ENCODE measurements at places on chromosomes 6 and 20.

DNA sequence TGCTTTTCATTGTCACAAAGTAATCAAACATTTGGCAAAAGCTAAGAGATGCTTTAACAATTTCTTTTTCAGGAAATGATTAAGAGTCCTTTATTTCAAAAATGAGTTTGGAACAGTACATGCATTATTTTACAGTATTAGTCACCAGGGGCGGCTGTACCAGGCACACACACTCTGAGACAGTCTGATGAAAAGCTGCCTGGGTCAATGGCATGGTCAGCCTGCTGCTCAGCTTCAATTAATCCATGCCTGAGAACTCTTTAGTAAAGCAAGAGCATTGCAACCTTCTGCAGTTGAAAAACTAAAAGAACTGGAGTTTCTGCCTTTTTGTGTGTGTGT is 105.5 kb downstream of the TULP4 start:
- no peak for DNase-seq

DNA sequence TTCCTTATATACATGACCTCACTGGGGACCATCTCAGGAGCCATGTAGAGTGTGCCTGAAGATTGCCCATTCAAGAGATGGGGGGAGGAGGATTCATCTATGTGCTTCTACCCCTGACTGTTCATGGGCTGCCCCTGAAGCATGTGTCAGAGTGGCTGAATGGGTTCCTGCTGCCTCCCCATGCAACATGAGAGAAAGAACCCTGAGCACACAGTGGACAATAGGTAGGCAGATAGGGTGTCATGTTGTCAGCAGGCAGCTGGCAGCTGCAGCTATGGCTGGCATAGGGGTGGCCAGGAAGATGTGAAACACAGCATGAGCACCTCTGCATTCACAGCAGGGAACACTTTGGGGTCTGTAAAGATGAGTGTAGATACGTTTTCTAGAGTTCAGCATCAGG is 208.4 kb upstream of the CNR1 start:
- DNase-seq, result no peak

- DNase-seq, result no peak
Measured at GRCh38 chr6:133460101-133460500, 218.9 kb downstream of the EYA4 start.

GRCh38 chr6:106114492-106114891 is 28.4 kb downstream of the PRDM1 start:
- DNase-seq, result no peak

DNA sequence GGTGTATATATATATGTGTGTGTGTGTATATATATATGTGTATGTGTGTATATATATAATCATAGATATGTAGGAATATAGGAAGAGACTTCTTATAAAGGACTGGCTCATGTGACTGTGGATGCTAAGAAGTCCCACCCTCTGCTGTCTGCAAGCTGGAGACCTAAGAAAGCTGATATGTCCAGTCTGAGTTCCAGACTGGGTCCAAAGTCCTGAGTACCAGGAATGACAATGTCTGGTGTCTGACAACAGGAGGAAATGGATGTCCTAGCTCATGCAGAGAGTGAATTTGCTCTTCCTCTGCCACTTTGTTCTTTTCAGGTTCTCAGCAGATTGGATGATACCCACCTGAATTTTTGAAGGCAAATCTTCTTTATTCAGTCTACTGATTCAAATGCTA is 7.1 kb downstream of the ALDH5A1 start:
- no peak for DNase-seq

- DNase-seq, result no peak
Measured at GRCh38 chr6:107230024-107230423, 114.7 kb upstream of the BEND3 start.

DNA sequence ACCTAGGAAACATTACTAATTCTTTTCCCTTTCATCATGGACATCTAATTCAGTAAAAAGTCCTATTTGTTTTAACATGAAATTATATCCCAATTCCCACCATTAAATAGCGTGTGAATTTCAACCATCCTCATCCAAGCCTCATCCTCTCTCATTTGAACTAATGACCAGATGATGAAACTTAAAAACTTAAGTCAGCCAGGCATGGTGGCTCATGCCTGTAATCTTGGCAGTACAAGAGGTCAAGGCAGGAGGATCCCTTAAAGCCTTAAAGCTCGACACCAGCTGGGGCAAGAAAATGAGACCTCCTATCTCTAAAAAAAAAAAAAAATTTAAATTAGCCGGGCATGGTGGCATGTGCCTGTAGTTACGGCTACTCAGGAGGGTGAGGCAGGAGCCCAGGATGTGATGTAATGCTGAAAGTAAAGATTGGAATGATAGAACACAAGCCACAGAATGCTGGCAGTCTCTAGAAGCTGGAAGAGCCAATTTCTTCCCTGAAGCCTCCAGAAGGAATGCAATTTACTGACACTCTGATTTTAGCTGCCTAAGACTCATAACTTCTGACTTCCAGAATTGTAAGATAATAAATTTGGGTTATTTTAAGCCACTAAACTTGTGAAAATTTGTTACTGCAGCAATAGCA is 27.1 kb upstream of the HAO1 start:
- no peak for DNase-seq

- no peak for DNase-seq
Measured at GRCh38 chr20:44180814-44181213, 6.2 kb downstream of the JPH2 start.

DNA sequence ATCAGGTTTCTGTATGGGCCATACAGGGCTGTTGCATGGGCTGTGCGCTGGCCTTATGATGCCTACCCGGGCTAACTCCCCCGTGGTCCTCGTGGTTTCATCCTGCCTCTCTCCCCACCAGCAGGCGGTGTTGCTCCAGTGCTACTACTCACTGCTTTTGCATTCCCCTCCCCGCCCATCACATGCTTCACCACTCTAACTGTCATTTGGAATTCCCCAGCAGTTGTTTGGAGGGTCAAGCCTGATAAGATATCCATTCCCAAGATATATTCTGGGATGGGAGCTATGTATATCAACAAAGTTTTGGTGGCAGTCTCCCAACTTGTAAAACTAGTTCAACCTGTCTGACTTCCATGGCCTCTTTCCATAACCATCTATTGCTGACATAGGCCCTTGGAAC is 233.2 kb upstream of the SOX4 start:
- no peak for DNase-seq

- DNase-seq, result no peak
Measured at GRCh38 chr6:41639809-41640371, 1.6 kb downstream of the MDFI start.

DNA sequence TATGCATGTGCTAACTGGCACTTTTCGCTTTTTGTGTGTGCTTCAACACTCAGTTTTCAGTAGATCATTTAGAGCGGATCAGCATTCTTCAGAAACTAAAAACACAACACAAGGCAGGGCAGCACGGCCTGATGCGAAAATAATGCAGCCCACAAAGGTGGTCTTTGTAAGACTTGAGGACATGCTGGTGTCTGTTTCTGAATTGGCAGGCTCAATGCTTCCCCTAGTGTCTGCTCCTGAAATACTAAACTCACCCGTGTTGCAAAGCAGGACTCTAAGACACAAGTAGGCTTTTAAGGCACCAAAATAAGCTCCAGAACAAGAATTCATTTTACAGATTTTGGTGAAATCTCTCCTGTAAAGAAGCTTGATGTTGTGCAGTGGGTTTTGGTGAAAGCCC is 676.5 kb downstream of the TENT5A start:
- DNase-seq, result peak; percentile 7

- DNase-seq, result no peak
Measured at GRCh38 chr20:24487240-24487639, 17.8 kb downstream of the SYNDIG1 start.

DNA sequence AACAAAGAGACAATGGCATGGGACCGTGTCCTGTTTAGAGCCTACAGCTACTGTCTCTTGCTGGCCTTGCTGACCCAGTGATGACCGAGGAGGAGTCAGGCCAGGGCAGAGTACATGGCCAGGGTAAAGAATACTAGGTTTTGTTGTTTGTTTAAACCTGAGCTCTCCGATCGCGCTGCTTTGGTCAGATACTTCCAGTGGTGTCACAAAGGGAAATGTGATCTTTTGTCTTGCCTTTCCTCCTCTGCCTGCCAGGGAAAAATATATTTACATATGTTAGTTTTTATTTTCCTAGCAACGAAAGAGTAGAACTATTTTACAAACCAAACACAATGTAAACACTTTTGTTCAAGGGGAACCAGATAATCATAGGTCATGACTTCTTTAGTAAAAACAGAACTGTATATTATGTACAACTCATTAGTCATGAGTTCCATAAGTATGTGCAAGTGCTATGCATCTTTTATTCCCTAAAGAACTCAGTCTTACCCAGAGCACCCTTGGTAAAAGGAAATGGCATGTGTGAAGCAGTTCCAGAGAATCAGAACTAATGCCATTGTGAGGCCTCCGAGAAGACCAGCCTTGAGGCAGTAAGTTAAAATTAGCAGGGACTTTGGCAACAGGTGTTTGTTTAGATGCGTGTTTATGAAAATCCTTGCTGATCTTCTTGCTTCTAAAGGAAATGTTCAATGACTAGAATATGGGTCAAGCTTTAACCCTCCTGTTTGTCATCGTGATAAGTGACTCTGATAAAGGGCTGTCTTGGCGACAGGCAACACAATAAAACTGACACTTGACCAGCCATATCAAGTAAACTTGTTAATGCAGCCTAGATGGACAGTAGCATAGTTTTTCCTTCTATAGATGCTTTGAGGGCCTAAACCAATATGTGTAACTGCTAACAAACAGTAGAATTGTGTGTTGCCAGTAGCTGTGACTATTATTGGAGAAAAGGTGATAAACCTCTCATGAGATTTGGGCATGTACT is 204.6 kb downstream of the NKAIN2 start:
- DNase-seq, result no peak

GRCh38 chr6:157831424-157832249 is 8.6 kb downstream of the SNX9 start:
- no peak for DNase-seq

- no peak for DNase-seq
Measured at GRCh38 chr6:55528624-55529023, 50.4 kb downstream of the HMGCLL1 start.

DNA sequence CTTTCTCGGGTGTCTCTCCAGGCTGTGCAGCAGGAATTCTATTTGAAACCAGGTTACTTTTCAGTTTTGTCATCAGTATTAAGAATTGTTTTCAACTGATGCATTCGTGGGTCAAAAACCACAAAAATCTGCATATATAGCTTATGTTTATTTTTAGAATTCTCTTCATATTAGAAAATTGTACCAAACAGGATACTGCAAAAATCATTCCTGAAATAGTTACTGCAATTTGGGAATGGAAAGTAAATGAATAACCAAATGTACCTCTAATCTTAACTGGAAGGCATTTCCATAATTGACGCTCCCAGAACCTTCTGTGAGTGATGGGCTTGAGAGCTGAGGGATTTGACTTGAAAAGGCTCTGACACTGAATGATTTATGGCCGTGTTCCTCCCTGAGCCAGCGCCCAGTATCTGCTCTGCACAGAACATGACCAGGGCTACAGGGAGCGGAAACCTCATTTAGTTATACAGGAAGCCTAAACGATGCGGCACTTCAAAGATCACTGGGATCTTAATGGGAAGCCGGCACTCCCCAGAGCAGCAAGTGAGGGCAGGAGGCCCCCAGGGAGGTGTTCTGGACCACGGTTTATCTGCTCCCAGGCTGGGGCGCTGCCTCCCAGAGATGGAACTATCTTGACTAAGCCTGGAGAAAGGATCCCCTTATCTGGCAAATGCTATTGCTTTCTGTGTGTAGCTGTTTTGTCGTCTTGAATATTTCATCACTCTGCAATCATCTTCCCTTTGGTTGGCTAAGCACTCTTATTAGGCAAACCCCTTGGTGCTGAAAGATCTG is 446.0 kb downstream of the QKI start:
- no peak for DNase-seq

GRCh38 chr20:8786383-8786782 is 282.5 kb upstream of the PLCB4 start:
- DNase-seq, result no peak

All from DND-41 (cell line).